ENCODE measurements at places on chromosomes 3 and 15.

DNA sequence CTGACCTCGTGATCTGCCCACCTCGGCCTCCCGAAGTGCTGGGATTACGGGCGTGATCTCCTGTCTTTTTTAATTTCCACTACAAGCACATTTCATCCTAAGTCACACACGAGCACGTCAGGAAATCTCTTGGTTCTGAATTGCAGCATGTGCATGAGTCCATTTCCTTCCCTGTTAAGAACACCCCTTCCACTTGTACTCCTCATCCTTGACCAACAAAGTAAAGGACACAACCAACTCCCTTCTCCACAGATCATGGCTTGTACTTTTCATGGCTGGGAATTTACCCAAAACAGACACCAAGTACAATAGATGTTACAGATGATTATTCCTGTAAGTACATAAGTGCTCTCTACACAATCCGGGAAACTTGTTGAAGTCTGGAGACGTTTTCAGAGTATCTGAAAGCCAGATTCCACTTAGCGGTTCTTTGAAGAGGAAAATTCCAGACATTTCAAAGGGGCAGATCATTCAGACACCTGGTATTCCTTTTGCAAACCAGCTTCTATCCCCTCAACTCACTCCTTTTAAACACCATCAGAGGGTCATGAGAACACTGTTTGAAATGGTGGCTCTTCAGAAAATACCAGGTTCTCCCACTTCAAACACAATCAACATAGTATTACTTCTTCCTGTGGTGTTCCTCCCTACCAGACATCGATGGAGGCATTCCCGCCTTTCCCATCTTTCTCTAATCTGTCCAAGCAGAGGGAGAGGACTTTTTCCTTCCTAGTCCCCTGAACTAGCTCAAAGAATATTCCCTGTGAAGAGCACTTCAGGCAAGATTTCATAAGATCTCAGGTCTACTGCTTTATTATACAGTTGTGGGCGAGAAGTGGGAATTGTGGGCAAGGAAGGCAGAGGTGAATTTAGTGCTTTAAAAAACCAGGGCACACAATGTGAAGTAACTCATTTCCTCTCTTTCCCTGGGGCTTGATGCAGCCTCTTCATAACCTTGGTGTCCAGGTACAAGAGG, 80.1 kb upstream of the TSC22D2 start:
- no peak for DNase-seq

- no peak for DNase-seq
Measured at GRCh38 chr3:121970047-121970446, 52.0 kb downstream of the ILDR1 start.

- DNase-seq = no peak
Measured at GRCh38 chr3:170467007-170467406, 48.3 kb downstream of the CLDN11 start.

- no peak for DNase-seq
Measured at GRCh38 chr15:68204361-68204760, 771 bp downstream of the CALML4 start.

DNA sequence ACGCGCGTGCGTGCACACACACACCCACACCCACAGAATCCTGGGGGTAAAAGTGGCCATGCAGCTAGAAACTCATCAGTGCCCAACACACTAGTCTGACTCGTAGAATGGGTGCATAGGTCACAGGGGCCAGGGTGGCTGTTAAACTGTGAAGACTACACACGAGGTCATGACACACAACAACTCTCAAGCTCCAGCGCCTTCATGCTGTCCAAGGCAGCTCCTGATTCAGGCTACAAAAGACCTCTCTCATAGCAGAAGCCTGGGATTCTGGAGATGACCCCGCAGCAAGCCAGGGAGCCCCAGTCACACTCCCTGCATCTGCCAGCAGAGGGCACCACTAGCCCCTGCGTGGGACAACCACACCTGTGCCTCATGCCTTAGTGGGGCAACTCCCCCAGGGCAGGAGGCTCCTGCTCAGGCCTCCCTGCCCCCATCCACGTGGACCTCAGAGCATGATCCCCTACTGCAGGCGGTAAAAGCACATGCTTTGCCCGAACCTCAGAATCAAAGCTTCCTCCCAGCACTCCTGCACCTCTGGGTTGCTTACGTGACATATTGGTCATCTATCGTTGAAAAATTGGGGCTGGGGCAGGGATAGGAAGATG, 93.1 kb downstream of the LRIG1 start:
- peak; percentile 61 for DNase-seq

- DNase-seq = no peak
Measured at GRCh38 chr3:135084405-135084804, 289.3 kb downstream of the EPHB1 start.

- DNase-seq = no peak
Measured at GRCh38 chr3:118213892-118214291, 820.8 kb downstream of the IGSF11 start.

DNA sequence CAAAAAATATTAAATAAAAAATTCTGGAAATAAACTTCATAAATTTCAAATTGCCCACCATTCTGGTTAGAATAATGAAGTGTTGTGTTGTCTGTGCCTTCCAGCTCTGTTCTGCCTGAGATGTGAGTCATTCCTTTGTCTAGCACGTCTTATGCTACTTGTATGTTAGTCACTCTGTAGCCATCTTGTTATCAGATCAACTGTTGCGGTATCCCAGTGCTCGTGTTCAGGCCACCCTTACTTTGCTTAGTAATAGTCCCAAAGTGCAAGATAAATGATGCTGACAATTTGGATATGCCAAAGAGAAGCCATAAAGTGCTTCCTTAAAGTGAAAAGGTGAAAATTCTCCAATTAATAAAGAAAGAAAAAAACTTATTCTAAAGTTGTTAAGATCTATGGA, 527.5 kb downstream of the NAALADL2 start:
- no peak for DNase-seq

GRCh38 chr15:35181538-35181937, 96.4 kb upstream of the NANOGP8 start:
- no peak for DNase-seq

- DNase-seq = no peak
Measured at GRCh38 chr15:73926219-73927002, at the start of gene LOXL1. LOXL1 (plus strand) TSS chr15:73926462; CDS start chr15:73926784, 322 bp downstream.

DNA sequence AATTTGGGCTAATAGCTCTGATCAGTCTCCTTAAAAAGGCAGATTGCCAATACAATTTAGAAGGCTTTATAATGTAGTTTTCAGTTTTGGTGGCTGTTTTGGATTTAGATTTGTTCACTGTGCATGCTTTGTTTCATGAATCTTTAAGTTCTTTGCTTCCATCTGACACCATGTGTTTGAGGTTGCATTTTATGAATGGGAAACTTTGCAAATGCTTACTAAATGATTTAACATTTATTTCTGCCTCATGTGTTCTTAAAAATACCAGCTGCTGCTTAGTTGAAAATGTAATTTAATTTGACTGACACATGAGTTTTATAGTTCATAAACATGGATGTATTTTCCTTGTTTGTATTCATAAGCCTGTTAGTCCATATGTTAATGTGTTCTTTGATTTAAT, 78.6 kb downstream of the RNF13 start:
- DNase-seq = no peak

Measured in stimulated activated CD4-positive, alpha-beta T cell treated with anti-CD3 and anti-CD28 coated beads, TNF-alpha, amount 100 ng/mL, for 24 hours (primary cell).